ENCODE measurements at places on chromosomes 13 and 19.

- DNase-seq: no peak
These were observed 2.6 kb downstream of the ACSBG2 start for GRCh38 chr19:6138066-6138465.

DNA sequence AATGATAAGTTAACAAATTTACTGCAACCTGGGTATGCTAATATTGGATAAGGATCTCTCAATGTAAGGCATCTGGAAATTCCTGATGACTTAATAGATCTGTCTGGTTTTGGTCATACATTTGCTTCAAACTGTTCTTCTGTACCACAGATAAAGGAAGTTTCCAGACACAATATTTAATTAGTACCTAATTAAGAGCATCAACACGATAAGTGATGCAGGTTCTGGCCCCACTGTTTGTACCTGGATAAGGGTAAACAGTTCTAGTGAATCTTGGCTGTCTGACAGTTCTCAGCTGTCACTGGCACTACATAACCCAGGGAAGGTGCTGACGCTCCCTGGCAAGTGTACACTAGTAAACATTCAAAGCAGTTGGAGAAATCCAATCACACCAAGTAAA, 165.6 kb downstream of the MZT1 start:
- no peak for DNase-seq

- no peak for DNase-seq
These were observed at the start of gene WTIP for GRCh38 chr19:34480971-34481841. Gene WTIP (plus strand): TSS chr19:34481758. CDS start chr19:34481975, 217 bp downstream.

DNA sequence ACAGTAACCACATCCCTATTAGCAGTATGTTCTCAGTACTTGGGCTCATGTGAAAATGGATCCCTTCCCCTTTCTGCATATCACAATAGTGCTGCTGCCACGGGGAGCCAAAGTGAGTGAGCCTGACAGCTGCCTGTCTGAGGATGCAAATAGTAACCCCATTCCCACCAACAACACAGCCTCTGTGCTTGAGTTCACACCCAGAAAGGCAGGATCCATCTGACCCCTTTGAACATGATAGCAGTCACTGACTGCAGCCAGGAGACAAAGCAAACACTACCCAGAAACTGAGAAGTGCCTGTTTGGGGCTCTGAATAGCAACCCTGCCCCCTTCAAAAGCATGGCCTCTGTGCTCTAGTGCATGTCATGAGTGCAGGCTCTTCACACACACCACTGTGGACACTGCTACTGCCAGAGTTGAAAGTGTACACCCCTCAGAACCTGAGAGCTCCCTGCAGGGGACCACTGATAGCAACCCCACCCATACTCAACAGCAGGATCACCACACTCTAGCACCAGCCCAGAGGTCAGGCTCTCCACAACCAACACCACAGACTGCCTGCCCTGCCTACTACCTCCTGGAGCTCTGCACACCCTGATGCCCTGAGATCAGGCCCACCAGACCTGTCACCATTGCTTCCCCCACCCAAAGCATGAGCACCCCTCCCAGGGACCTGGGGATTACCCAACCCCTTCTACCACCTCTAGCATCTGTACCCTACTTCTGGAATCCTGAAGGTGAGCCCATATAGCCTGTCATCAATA, 1563.5 kb upstream of the PRR20A start:
- no peak for DNase-seq

DNA sequence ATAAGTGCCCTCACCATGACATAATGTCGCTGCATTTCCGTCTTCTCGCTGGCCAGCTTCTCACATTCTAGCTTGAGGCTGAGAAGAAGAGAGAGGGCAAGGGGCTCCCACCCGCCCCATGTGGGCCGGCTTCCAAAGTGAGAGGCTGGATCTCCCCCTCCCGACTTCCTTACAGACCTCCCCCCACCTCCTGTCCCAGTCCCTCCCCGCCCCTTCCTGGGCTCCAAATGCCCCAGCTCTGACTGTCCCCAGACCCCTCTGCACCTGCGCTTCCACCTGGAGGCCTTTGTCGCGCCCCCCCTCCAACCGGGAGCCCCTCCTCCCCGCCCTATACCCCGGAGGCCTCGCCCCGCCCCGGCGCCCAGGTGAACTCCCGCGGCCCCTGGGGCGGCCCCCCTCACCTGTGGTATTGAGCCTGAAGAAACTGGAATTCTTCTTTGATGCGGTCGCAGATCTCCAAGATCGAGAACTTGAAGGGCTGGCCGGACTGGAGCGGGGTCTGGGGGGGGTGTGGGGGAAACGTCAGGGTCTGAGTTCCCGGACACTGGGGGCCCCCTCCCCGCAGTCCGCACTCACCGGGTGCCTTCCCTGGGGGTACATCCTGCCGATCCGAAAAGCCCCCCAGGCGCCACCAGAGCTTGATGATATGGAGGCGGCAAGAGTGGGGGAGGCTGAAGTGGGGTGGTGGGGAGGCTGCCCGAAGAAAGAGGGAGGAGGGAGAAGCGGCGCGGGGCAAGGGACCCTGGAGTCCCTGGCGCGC, 595 bp downstream of the TLE2 start:
- DNase-seq: no peak

- DNase-seq: no peak
These were observed 24.1 kb upstream of the MIR17HG start for GRCh38 chr13:91323349-91323748.

- DNase-seq: peak; percentile 55
These were observed 12.4 kb downstream of the ZNF552 start for GRCh38 chr19:57802269-57802668.

- DNase-seq: no peak
These were observed 729.4 kb upstream of the MIR17HG start for GRCh38 chr13:90618133-90618532.

DNA sequence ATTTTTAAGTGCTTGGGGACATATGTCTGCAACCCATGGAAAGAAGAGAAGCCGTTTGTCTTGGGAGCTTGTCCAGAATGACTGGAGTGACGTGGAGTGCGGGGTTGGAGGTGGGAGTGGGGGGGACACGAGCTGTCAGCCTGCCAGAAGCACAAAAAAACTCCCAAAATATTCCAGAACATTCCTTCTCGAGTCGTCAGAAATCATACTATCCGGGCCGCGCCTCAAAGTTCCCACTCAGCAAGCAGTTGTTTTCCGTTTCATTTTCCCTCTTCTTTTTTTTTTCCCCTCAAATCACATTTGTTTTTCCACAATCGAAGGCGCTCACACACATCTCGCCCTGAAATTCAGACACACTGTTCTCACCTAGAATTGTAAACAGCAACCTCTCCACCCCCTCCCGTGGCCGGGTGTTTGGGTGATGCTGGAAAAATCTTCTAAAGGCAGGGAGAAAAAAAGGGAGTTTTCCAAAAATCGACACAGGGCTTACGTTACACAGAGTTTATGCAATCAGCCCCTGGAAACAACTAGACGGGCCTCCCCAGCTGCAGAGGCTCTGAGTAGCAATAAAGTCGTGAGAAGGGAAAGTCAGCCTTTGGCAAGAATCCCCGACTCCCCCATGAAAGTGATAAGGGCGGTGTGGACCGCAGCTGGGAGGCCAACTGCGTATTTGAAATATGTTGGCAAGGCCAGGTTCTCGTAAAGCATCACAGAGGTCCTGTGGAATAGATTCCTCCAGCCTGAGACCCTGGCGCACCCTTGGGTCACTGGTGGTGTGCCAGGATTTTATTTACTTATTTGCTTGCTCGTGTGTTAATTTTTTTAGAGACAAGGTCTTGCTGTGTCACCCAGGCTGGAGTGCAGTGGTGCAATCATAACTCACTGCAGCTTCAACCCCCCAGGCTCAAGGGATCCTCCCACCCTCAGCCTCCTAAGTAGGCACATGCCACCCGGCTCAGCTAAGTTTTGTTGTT, 31.2 kb upstream of the KLF2 start:
- DNase-seq: no peak

GRCh38 chr13:43277142-43277541, 253.8 kb downstream of the DNAJC15 start:
- no peak for DNase-seq

DNA sequence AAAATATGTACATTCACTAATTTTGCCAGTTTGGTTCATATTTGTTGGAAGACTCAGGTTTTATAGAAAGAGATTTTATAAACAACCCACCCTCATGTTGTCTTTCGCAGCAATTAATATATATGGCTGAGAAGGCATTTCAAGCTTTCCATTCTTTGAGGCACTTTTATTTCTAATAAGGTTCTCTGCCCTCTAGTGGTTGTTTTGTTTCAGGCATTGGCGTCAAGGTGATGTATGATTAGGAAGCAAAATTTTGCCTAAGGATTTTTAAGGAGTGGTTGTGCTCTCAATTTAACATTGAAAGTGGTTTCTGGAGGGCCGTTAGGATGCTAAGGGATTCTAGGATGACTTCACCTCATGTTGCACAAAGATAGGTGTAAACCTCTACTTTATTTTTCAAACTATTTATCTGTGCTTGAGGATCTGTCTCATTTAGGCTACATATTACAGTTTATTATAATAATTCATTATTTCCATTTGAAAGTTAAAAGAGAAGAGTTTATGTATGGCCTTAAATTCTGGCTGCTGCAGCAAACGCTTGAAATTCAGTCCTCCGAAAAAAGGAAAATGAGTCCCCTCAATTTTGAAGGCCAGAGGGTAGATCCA, 35.9 kb downstream of the OXGR1 start:
- peak; percentile 13 for DNase-seq
